ENCODE measurements at places on chromosomes 12 and 14.

- no peak for DNase-seq
Observed at GRCh38 chr14:72651081-72651480, 242.8 kb downstream of the DPF3 start.

DNA sequence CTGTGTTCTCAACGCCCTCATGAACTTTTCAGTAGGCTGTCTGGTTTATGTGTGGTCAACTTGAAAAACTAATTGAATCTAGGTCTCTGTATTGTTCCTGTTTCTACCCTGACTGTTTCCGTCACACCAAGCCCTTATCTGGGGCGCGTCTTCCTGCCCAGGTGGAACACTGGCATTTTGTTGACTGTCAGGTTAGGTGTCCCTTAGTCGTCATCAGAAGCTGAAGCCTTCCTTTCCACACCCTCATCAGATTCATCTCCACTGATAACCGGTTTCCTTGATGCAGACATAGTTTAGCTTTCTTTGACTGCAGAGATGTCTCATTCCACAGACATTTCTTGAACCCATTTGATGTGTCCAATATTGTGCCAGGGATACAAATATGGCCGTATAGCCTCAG lies 96.5 kb downstream of the DUSP16 start:
- DNase-seq, result no peak

DNA sequence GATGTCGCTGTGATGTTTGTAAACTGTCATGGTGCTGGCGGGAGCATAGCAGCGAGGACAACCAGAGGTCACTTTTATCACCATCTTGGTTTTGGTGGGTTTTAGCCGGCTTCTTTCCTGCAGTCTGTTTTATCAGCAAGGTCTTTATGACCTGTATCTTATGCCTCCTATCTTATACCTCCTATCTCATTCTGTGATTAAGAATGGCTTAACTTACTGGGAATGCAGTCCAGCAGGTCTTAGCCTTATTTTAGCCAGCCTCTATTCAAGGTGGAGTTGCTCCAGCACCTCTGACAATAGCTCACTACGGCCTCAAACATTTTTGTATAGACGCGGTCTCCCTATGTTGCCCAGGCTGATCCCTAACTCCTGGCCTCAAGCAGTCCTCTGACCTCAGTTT lies 53.7 kb downstream of the B4GALNT3 start:
- no peak for DNase-seq

DNA sequence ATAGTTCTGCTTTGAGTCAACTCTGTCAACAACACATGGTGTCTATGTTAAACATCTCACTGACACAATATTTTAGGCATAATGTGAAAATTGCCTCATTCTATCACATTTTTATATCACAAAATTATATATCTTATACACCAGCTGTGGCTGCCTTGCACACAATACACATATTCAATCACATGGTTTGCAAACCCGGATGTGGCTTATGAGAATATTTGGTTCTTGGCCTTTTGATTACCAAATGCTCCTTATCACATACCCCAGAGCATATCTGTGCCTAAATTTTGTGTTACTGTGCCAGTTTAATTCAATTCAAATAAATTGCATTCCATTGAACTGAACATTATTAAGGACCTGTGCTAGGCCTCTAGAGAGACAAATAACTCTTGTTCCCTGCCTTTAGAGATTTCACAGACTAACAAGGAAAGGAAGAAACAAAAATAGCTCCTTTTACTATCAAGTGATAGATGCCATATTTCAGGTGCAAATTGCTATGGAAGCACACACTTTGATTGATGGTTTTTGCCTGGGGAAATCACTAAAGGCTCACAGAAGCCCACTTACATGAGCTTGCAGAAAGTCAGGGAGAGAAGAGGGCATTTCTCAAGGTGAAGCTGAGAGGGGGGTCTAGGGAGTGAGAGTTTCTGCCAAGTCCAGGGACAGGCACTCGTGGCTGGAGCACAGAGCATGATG lies 63.4 kb downstream of the PPP1R36 start:
- DNase-seq, result no peak

DNA sequence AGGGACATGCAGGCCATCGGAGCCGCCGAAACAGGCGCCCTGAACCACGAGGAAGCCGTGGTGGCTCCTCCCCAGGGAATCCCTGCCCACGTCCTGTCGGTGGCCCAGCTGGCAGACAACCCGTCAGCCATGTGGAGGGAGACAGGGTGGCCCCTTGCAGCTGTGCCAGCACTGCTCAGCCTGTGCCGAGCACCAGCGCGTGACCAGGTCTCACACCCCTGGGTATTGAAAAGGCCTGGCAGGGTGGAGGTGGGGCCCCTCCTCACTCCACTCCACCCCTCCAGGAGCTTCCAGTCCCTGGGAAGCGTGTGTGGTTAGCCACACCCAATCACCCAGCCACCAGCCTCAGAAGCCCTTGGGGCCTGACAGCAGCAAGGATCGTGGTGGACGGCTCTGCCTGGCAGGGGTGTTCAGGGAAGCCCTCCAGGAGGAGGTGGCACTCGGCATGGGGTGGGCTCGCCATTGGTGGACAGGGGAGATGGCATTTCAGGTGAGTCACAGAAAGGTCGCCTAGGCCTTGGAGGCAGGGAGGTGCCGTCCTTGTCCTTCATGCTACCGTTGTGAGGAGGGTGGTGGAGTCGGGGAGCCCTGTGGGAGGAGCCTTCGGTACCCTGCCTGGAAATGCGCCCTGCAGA lies 12.3 kb upstream of the DLK1 start:
- peak; percentile 35 for DNase-seq

- no peak for DNase-seq
Observed at GRCh38 chr12:42477941-42478340, 111.6 kb downstream of the PRICKLE1 start.

DNA sequence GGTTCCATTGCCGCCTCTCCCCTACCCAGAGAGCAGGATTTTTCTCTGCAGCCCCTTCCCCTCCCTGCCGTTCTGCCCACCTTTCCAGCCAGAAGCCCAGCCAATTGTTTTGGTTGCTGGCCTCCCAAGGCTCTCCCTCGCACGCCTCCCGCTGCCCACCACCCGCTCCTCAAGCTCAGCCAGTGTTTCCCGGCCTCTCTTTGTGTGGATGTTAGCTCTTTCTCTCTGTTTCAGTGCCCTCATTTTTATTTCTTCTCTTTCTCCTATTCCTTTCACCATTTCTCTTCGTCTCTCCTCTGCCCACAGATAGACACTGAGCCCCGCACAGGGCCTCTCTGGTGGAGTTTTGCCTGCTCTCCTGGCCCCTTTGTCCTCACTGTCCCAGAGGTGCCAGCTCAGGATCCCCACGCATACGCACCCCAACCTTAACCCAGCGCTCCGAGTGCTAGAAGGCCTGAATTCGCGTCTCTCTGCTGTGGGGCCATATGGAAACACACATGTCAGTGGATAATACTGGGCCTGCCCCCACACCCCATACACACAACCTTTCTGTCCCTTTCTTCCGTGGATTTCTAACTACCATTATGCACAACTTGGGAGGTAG lies 54.9 kb downstream of the SMUG1 start:
- DNase-seq, result no peak

GRCh38 chr14:34776611-34777010 lies 62.2 kb upstream of the CFL2 start:
- DNase-seq, result no peak

GRCh38 chr14:102878970-102879460 lies 43.4 kb upstream of the AMN start:
- DNase-seq, result peak; percentile 47

DNA sequence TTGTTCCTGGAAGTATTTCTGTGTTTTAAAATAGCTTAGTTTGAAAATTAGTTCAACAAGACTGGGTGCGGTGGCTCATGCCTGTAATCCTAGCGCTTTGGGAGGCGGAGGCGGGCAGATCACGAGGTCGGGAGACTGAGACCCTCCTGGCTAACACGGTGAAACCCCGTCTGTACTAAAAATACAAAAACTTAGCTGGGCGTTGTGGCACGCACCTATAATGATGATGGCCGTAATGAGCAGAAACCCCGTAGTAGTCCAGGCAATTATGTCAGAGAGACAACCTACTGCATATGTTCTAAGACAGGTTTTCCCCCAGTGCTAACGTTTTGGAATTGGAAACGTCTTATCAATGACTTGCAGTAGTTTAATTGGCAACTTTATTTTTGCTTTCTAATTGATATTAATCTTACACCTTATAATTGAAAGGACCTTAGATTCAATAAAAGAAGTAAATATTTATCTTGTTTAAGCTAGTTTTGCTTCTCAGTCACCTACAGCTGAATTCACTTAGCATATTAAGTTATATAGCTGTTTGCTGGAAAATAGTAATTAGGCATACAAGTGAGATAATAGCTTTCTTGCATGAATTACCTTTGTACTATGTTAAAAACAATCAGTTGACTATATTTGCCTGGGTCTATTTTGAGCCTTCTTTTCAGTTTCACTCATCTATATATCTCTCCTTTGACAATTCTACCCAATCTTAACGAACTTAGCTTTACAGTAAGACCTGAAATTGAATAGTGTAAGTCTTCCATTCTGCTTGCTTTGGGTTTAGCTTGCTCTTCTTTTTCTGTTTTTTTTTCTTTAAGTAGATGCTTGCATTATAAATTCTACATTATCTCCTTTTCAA lies 15.6 kb downstream of the CLECL1 start:
- DNase-seq, result no peak

DNA sequence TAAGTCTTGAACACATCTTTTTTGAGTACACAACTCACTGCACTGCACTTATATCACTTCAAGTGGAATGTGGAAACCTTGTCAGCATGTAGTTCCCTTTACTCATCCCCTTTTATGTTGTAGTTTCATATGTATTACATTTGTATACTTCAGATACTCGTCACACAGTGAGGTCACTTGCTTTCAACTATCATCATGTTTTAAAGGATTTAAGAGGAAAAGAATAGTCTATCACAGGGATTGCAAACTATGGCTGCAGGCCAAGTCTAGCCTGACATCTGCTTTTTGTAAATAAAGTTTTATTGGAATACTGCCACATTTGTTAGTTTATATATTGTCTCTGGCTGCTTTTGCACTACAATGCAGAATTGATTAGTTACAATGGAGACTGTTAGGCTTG lies 24.3 kb downstream of the CNOT2 start:
- DNase-seq, result no peak

GRCh38 chr14:65333943-65334687 lies 78.4 kb upstream of the FUT8 start:
- DNase-seq, result peak; percentile 78

DNA sequence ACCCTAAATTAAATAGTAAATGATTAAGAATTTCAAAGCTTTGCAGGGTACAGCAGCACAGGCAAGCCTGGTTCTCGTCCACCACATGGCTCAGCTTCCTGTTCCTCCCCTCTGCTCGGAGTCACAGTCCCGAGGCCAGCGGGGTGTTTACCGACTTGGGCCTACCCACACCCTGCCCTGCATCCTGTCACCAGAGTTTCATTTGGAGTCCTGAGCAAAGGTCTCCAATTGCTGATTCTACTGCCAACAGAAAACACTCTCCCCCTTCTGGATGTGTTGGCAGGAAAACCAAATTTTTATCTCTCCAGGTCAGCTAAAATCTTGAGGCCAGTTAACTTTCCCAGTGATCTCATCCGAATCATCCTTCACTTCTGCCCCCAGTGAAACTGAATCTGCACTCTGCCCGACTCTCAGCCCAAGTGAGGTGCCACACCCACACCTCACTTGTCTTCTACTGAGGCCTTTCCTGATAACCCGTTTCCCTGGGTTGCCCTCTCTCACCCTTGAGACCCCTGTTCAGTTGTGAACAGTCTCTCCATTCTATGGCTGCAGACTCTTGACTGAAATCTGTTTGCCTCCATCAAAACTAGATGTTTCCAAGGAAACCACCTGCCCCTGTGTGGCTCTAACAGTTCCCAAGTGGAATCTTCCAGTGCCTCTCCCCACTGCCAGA lies 71.2 kb downstream of the VCPKMT start:
- DNase-seq, result peak; percentile 83

DNA sequence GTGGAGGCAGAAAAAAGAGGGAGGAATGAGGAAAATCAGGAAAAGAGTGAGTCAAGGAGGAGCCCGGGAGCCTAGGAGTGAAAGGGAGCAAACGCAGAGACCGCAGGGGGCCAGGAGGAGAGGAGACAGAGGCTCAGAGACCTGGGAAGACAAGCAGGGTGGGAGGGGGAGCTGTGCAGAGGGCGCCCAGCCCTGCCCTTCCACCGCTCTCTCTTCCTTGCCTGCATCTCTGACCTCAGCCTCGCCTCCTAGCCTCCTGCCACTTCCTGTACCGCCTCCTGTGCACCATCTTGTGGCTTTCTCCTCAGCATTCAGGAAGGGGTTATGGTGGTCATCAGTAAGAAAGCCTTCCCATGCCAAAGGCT lies 1.3 kb downstream of the CLSTN3 start:
- no peak for DNase-seq

DNA sequence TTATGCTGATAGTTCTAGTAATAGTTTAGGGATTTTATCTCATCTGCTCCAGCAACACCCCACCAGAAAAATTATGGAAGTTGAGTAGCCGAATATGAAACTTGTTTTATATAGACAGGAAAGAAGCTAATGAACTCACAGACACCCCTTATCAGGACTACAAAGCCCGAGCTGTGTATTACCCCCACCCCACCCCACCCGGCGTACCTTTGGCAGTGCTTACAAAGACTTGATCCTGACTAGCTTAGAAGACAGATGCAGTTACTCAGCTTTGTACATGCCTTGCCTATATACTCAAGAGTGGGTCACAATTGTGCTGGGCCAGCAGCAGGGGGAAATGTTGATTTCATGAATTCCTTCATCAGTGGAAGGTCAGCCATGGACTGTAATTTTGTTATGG lies 22.4 kb downstream of the PROX2 start:
- no peak for DNase-seq

DNA sequence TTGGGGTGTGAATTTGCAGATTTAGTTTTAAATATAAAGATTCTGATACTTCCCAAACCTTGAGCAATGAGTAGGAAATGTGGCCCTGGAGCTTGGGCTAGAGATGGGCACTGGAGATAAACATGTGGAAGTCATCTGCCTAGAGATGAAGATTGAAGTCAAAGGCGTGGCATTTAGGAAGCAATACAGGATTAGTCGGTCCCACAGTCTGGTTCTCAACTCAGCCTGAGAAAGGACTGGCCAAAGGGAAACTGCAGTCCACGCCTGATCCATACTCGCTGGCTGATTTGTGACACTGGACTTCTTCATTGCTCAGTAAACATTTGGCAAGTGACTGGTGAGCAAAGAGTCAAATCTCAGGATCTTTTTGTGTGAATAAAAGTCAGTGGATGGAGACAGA lies 268.2 kb upstream of the ATP2B1 start:
- no peak for DNase-seq

DNA sequence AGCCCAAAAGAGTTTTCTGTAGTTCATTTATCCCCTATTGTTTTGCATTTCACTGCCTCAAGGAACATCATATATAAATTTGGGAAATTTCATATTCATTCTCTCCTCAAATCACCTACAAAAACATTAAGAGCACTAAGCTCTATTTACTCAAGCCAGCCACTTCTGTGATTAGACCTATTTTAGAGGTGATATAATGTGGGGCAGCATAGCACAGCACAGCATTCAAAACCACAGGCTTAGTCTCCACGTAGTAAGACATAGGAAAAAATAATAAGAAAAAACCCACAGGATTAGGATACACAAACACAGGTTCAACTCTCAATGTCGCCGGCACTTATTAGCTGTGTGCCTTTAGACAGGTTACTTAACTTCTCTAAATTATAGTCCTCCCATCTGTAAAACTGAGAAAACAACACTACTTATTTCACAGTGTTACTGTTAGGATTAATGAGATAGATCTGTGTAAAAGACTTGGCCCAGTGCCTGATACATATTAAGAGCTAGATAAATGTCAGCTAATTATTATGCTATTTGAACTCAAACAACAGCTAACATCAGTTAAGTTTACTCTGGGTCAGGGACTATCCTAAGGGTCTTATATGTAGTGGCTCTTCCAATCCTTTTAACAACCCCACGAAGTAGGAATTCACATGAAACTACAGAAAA lies 20.3 kb downstream of the DCAF5 start:
- no peak for DNase-seq

- DNase-seq, result no peak
Observed at GRCh38 chr12:132858718-132859266, 28.6 kb downstream of the CHFR start.
